Muscle of leg (tissue), 16 donors: ENCODE measurements at places on chromosomes 16 and 17. TPM values are rescaled to one million over a fixed set of nuclear protein-coding genes. Genes with fewer than 3 reads are reported as not detected.

The DDX19B gene
- 19.9 TPM for total RNA-seq

The PLEKHM1 gene
- total RNA-seq: 8.6 TPM

The NUDT7 gene
- 4.3 TPM for total RNA-seq

DNA sequence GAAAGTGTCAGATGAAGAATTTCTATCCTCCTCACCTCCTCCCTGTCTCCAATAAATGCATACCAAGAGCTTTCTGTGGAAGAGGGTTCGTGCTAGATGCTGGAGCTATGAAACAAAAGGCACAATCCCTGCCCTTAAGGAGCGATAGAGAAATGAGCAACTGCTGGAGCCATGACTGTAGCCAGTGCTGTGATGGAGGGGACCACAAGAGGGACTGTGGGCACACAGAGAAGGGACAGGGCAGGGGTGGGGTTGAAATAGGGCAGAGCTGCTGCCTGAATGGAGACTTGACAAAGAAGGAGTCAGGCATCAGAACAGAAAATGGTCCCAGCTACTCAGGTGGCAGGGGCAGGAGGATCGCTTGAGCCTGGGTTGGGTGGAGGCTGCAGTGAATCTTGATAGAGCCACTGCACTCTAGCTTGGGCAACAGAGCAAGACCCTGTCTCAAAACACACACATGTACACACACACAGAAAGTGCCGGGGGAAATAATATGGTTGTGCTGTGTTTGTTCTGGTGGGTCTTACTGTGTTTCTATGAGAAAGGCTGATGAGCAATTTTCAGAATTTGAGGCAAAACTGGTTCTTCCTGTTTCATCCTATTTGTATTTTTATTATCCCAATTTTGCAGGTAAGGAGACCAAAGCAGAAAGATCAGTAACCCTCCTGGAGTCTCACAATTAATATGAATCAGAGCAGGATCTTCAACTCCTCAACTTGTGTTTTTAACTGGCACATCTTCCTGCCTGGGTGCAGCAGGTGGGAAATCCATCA, 16.5 kb downstream of the TMEM98 start:
- no peak overlapping the region for H3K27ac ChIP-seq
- H3K4me3 ChIP-seq: no peak overlapping the region

GRCh38 chr17:3475251-3475685, 529 bp upstream of the ASPA start:
- H3K27me3 ChIP-seq: no peaks in the 10 kb centered on the region
- H3K4me3 ChIP-seq: no peak overlapping the region
- H3K4me1 ChIP-seq: peaks cover 2% of the 10 kb centered on the region
- DNase-seq: peak; percentile 73
- no peaks in the 10 kb centered on the region for H3K36me3 ChIP-seq
- H3K27ac ChIP-seq: peak overlapping the region; percentile 42

GRCh38 chr16:73846356-73846755, 450.3 kb upstream of the PSMD7 start:
- H3K27ac ChIP-seq: no peak overlapping the region
- H3K4me1 ChIP-seq: peaks cover 7% of the 10 kb centered on the region
- H3K27me3 ChIP-seq: no peaks in the 10 kb centered on the region
- DNase-seq: peak; percentile 69

DNA sequence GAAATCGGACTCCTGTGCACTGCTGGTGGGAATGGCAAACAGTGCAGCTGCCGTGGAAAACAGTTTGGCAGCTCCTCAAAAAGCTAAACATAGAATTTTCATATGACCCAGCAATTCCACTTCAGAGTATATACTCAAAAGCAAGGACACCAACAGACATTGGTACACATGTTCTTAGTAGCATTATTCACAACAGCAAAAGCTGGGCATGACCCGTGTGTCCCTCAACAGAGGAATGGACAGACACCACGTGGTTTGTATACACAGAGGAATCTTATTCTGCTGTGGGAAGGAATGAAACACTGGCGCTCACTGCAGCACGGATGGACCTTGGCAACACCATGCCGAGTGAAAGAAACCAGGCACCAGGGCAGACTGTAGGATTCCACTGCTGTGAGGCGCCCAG, 16.0 kb downstream of the NPTX1 start:
- H3K27me3 ChIP-seq: peaks cover 10% of the 10 kb centered on the region
- H3K4me1 ChIP-seq: peaks cover 76% of the 10 kb centered on the region
- no peaks in the 10 kb centered on the region for H3K36me3 ChIP-seq
- peak overlapping the region; percentile 82 for H3K27ac ChIP-seq

DNA sequence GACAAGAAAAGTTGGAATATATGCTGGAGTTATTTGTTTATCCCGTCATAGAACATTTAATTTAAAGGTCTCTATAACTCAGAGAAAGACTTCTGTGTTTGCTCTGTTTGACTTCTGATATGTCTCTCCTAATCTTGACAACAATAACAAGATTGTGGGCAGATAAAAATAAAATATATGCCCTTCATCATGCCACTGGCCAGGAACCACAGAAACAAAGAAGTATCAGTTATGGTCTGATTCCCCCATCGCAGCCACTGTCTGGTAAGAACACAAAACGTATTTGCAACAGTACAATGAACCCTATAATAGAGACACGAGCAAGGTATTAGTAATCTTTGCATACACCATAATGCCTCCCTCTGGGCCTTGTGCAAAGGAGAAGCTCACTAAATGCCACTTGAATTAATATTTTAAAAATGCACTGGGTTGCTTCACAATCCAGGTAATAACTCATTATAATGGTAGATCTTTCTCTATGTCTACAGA, 1498.3 kb downstream of the CDH11 start:
- H3K36me3 ChIP-seq: no peaks in the 10 kb centered on the region

DNA sequence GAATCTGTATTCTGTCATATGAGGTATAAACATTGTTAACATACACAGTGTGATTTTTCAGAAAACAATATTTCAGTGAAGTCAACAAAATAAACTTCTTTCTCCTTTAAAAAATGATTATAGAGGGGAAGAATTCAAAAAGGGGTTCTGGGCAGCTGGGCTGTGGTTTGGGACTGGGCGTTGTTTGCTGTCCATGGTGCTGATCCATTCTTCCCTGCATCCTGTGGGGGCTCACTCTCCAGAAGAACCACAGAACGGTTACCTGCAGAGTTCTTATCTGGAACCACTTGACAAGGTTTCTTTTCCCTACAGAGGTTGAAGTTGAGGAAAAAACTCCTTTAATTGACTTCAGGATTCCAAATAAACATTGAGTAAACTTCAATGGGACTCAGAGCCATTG, 1091.0 kb downstream of the CDH8 start:
- no peaks in the 10 kb centered on the region for H3K4me1 ChIP-seq
- no peak overlapping the region for H3K4me3 ChIP-seq
- DNase-seq: peak; percentile 33
- no peaks in the 10 kb centered on the region for H3K36me3 ChIP-seq
- no peak overlapping the region for H3K27ac ChIP-seq
